ENCODE measurements at places on chromosomes 1 and 21.

DNA sequence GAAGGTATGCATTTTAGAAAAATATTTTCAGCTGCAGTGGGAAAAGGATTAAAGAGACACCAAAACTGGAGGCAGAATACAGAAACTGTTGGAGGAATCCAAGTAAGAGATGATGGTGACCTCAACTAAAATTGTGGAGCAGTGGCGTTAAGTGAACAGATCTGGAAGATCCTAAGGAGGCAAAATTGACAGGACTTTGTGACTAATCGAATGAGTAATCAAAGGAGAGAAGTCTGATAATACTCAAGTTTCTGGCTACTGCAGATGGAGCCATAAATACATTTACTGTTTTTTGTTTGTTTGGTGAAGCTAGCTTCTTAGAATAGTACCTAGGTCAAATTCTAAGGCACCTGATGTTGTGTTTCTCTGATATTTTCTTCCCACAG, 3.1 kb downstream of the CTBS start:
- DNase-seq: no peak

- no peak for DNase-seq
Observed at GRCh38 chr1:174956086-174956485, 43.7 kb upstream of the CACYBP start.

DNA sequence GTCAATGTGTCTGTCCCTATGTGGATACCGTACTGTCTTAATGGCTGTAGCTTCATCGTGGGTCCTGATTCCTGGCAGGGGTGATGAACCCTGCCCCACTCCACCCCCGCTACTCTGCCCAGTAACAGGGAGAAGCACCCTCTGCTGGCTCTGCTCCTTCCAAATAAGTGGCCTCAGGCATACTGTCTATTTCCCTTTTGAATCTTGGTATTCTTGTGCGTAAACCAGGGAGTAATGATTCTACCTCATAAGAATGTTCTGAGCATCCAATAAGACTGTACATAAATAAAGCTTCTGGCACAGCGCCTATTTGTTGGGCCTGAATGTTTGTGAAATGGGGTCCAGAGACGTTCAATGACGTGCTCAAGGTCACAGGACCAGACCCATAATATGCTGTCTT, 35.2 kb upstream of the CTPS1 start:
- no peak for DNase-seq

GRCh38 chr1:234326497-234327366, 46.5 kb upstream of the COA6 start:
- DNase-seq: peak; percentile 47

DNA sequence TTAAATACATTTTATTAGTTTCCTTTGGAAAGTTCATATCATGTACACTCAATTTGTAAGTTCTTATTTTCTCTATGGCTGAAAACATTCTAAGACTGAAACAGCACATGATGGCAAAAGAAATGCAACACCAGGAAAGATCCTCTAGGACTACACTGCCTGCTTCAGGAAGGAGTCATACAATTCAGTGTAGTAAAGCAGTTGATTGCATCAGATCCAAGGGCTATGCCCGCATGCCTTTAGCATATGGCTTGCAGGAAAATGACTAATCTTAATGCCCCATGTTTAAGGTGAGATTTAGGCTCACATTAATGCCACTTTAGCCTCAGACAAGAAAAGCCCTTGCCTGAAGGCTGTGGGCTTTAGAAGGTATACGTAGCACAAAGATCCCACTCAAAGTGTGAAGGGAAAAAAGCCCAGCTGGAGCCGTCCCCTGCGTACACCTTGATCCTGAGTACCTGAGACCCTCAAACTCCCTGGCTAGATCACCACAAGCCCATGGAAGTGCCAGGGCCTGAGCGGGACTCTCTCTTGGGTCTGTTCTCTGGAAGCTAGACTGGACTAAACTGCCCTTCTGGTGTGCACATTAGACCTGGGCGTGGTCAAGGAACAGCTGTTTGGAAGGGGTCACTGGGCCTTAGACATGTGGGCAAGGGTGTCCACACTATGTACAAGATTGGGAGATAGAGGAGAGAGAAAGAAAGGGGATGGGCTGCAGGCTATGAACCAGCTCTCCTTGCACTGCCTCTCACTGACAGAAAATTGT, 52.9 kb downstream of the ESRRG start:
- DNase-seq: no peak

GRCh38 chr1:35931446-35932157, 697 bp downstream of the AGO3 start:
- no peak for DNase-seq

GRCh38 chr1:24191860-24192259, 4.8 kb upstream of the IFNLR1 start:
- DNase-seq: no peak

- DNase-seq: no peak
Observed at GRCh38 chr1:160032165-160032820, 503 bp upstream of the PIGM start.

DNA sequence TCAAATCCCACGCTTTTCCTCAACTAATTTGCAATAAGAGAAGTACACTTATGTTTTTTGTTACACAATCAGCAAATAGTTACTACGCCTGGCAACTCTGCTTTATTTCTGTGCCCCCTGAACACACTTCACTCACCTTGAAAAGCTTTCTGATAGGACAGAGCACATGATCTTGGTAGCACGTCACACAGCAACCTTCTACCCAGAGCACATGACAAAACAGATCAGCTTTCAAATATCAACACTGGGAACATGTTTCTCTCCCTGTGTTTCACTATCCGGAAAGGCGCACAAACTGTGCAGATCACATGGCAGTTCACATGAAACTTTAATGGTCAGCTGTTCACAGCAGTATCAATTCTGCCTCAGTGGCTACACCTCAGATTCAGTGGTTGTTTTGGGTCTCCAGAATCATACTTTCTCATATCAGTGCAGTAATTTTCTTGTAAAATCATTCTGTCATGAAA, 2.2 kb downstream of the SLC19A2 start:
- no peak for DNase-seq

DNA sequence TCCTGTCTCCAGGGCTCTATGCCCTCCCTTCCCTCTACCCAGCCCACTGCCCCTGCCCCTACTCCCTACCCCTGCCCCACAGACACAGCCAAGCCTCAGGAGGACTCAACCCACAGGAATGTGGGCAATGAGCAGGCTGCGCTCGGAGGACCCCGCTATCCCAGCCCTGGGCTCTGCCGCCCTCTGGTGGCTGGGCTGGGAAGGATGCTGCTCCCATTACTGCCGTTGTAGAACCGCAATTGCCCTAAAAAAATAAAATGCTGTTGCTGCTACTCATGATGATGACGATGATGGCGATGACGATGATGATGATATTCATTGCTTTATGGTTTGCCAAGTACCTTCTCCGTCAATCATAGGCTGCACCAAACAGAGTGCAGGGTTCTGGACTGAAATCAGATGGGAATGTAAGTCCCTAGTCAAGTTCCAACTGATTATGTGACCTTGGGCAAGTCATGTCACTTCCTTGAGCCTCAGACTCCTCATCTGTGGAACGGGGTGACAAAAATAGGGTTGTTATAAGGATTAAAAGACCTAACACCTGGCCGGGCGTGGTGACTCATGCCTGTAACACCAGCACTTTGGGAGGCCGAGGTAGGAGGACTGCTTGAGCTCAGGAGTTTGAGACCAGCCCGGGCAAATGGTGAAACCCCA, 24.6 kb downstream of the ARHGEF19 start:
- no peak for DNase-seq

GRCh38 chr1:174912264-174912663, 87.5 kb upstream of the CACYBP start:
- DNase-seq: no peak

- DNase-seq: no peak
Observed at GRCh38 chr1:6998267-6998666, 213.0 kb downstream of the CAMTA1 start.

GRCh38 chr1:69553726-69554125, 14.0 kb upstream of the LRRC7 start:
- no peak for DNase-seq

DNA sequence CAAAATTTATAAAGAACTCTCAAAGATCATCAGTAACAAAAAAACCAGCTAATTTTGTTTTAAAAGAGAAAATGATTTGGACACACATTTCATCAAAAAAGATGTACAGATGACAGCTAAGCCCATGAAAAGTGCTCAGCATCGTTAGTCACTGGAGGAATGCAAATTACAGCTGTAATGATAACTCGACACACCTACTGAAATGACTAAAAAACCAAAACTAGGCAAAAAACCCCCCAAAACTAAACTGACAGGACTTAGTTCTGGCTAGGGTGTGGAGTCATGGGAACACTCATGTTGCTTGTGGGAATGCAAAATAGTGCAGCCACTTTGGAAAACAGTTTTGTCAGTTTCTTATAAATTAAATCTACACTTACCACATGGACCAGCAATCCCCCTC, 59.5 kb downstream of the CNIH3 start:
- DNase-seq: no peak

DNA sequence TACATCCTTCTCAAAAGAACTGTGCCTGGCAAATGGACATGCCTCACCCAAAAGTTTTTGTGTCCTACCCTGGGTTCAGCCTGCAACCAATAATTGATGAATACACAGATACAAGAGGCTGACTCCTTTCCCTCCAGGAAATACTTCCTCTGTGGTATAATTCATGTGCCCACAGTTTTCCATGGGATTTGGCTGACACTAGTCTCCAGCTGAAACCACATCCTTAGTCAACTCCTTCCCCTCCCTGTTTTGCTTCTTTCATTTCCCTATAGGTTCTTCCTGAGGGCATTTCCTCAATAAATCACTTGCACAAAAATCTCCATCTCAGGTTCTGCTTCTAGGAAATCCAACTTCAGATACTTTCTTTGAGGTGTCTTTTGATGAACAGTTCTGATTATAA, 436.6 kb upstream of the C1orf87 start:
- DNase-seq: no peak

- DNase-seq: no peak
Observed at GRCh38 chr1:87781554-87781953, 452.9 kb downstream of the LMO4 start.

Data from right kidney (tissue), 9 donors.